ENCODE measurements at places on chromosomes 13 and 19.

GRCh38 chr19:28489126-28489660 lies 723.8 kb downstream of the UQCRFS1 start:
- no peak for DNase-seq

- DNase-seq, result no peak
These were observed 20.1 kb downstream of the PABPC3 start for GRCh38 chr13:25116044-25116443.

- DNase-seq, result no peak
These were observed 6.8 kb downstream of the KMT2B start for GRCh38 chr19:35724560-35724959.

GRCh38 chr13:28324181-28324789 lies 170.6 kb downstream of the FLT1 start:
- peak; percentile 88 for DNase-seq

DNA sequence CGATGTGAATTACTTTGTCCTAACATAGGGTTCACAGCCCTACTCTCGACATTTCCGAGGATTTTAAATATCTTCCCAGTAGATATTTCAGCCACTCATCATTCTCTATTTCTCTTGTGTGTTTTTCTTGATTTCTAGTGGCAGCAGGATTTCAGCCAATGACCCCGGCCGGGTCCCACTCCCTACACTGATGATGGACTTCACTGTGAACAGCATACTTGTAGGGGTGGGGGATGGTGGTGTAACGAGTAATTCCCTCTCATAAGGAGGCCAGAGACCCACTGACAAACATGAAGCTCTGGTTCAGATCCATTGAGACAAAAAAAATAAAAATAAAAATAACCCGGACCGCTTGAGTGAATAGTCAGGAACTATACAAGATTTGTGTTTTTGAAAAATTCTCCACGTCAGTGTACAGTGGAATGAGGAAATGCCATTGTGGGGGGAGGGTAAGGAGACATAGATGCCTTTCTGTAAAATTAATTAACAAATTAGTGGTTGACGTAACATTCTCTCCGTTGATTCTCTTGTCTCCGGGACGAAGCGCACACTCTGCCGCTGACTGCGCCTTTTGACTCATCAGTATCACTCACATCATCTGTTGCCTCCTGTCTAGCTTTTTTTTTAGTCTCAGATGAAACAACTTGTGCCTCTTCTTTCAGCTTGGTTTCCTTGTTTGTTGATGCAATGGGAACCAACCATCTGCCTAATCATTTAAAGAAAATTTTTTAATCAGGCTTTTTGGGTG lies 48.8 kb upstream of the IRS2 start:
- no peak for DNase-seq

GRCh38 chr13:38635030-38635429 lies 51.8 kb upstream of the FREM2 start:
- no peak for DNase-seq

GRCh38 chr13:28751175-28751960 lies 32.6 kb upstream of the SLC46A3 start:
- DNase-seq, result peak; percentile 36

- DNase-seq, result no peak
These were observed 11.3 kb downstream of the IQCN start for GRCh38 chr19:18262917-18263316.

- peak; percentile 72 for DNase-seq
These were observed 13.2 kb upstream of the LHFPL6 start for GRCh38 chr13:39616087-39616694.

DNA sequence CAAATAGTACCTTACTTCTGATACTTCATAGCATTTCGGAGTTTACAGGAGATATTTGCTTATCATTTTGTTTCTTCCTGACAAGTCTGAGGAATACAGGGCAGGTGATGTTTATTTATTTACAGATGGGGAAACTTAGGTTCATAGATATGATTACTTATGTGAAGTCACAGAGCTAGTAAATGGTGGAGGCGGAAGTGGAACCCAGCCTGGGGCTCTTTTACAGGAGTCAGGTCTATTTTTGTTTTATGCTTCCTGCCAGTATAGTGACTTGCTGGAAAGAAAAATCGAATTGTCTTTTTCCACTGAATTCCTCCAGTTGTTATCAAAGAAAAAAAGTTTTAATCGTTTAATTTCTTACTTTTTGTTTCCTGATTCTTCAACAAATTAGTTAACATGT lies 66.5 kb downstream of the DGKH start:
- no peak for DNase-seq

DNA sequence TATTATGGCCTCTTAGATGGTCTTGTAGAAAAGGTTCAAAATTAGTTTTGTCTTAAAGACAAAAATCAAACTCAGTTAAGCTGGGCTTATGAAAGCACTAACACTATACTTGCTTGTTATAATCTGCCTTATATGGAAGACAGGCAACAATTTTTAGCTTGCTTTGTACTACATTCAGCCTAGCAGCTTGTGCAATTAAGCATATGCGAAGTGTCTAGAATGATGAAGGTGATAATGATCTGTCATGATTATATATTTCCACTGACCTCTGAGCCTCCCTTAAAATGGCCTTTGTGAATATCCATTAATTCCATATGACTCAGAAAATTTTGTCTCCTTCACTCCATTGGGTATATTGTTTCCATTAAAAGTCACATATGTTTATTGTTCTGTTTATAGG lies 834.9 kb downstream of the OLFM4 start:
- no peak for DNase-seq

DNA sequence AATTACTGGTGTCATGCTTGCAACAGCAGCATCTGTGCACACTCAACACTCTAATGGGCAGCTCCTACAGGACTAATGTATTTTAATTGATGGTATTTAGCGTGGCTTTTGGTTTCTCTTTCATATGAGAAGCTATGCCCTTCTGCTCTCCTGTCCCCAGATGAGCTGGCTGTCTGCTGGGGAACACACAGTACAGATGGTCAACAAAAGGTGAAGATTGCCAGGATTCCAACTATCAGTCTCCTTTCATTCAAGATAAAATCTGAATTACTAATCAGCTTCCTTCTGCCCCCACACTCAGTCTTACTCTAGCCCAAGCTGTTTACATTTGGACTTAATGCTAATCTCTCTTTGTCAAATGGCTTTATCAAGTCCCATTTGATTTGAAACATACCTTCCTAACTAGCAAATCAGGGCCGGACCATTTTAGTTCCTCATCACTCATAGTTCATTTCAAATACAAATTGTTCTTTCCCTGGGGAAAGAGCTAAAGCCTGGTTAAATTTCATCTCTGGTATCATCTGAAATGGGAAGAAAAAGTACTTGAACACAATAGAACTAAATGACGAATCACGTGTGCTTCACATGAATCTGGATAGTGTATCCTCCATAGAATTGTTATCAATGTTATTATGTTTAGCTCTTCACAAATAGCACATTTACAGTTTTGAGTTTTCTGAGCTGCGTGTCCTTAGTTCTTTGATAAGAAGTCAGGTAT lies 988.0 kb downstream of the PCDH17 start:
- DNase-seq, result no peak

- DNase-seq, result no peak
These were observed 149.1 kb downstream of the KLF12 start for GRCh38 chr13:73984949-73985691.

GRCh38 chr19:58428617-58429016 lies 11.3 kb downstream of the ZNF132 start:
- no peak for DNase-seq

- no peak for DNase-seq
These were observed 17.0 kb upstream of the DOCK9 start for GRCh38 chr13:98994896-98995295.

GRCh38 chr19:45615795-45616703 lies 14.0 kb upstream of the GPR4 start:
- DNase-seq, result peak; percentile 67

GRCh38 chr13:77168237-77168636 lies 141.3 kb upstream of the FBXL3 start:
- no peak for DNase-seq

DNA sequence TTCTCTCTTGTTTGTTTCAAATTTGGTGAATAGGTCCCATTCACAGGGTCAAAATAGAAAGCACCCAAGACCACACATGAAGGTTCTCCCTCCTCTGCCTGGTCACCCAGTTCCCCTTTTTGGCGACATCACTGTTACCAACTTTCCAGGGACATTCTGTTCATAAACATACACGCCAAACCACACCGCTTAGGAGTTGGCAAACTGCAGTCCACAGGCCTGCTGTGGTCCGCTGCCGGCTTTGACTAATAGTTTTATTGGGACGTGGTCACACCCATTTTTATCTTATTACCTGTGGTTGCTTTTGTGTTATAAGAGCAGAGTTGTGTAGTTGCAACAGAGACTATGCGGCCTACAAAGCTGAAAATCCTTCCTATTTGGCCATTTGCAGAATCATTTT lies 24.2 kb downstream of the UHRF1 start:
- DNase-seq, result peak; percentile 24

- peak; percentile 66 for DNase-seq
These were observed 76.9 kb downstream of the ITGBL1 start for GRCh38 chr13:101529422-101529821.

- DNase-seq, result peak; percentile 53
These were observed 1.9 kb downstream of the MRPS12 start for GRCh38 chr19:38932425-38933179.

GRCh38 chr13:67950603-67951002 lies 720.5 kb upstream of the PCDH9 start:
- no peak for DNase-seq

All from suppressor macrophage treated with lipopolysaccharide for 1 hour (primary cell).